Osteoblast (primary cell): ENCODE measurements at places on chromosomes 1 and 21. TPM values are rescaled to one million over a fixed set of nuclear protein-coding genes. Genes with fewer than 3 reads are reported as not detected.
A peak's percentile ranks its signal among the peaks of the same experiment; 100 is the strongest.

GRCh38 chr1:21217812-21218596 lies 41.3 kb upstream of the EIF4G3 start:
- no peak overlapping the region for H3K4me3 ChIP-seq
- peak; percentile 80 for DNase-seq

- H3K4me1 ChIP-seq, result peaks cover 8% of the 10 kb centered on the region
- H3K27ac ChIP-seq, result no peak overlapping the region
- no peaks in the 10 kb centered on the region for H3K36me3 ChIP-seq
- DNase-seq, result no peak
- H3K4me3 ChIP-seq, result no peak overlapping the region
These were observed 398.8 kb downstream of the DUSP10 start for GRCh38 chr1:221343136-221343535.

The DEPDC1 gene
- total RNA-seq, result 1.4 and 2.4 TPM in 2 replicates

GRCh38 chr1:222554177-222554576 lies 6.3 kb upstream of the HHIPL2 start:
- H3K36me3 ChIP-seq, result peaks cover 7% of the 10 kb centered on the region
- H3K4me1 ChIP-seq, result no peaks in the 10 kb centered on the region
- no peak overlapping the region for H3K27ac ChIP-seq
- DNase-seq, result no peak
- H3K27me3 ChIP-seq, result no peaks in the 10 kb centered on the region
- H3K4me3 ChIP-seq, result no peak overlapping the region

GRCh38 chr1:160713161-160713560 lies 1.5 kb upstream of the CD48 start:
- H3K27me3 ChIP-seq, result peaks cover 2% of the 10 kb centered on the region
- no peaks in the 10 kb centered on the region for H3K36me3 ChIP-seq
- no peaks in the 10 kb centered on the region for H3K4me1 ChIP-seq
- no peak overlapping the region for H3K27ac ChIP-seq
- DNase-seq, result no peak

The SMIM11 gene
- total RNA-seq, result 8.0 and 18.5 TPM in 2 replicates

DNA sequence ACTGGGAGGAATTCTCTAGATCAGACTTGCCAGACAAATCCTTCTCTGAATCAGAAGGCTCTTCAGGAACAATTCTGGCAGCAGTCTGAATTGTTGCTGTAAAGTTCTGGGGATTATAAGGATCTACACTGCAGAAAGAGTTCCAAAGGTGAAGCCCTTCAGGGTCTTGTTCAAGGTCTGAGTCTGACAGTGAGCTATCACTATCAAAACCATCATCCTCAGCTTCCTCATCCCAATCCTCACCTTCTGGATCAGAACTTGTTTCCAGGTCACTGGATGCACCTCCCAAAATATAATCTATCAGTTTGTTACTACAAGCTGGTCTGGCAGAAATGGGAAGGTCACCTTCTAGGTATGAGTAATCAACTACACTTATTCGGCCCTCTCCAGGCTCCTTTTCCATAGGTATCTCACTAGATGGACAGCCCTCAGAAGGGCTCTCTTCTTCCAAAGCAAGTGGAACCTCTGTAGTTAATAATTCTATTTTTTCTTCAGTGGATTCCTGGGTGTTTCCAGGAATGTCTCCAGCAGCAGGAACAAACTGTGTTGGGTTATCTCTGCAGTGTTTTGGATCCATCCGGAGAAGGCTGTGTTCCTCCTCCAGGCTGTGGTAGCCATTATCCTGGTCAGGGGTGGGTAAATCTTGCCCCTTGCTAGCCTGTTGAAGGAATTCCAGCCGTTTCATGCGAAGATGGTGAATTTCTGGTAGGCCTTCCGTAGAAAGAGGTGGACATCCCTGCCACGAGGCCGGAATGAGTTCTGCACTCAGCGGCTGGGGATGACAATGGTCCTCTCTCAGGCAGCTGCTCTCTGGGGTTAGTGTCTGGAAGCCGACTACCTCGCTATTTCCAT lies 1.6 kb downstream of the PPP1R15B start:
- DNase-seq, result no peak
- no peaks in the 10 kb centered on the region for H3K27me3 ChIP-seq
- peak overlapping the region; percentile 83 for H3K4me3 ChIP-seq
